Activated T-cell treated with anti-CD3 and anti-CD28 coated beads, Interleukin-2, amount 50 U/mL, for 72 hours (primary cell): ENCODE measurements at places on chromosomes 2 and 18. TPM values are rescaled to one million over a fixed set of nuclear protein-coding genes. Genes with fewer than 3 reads are reported as not detected.

OTX1 gene
- not detected for total RNA-seq

CSRNP3 gene
- total RNA-seq: not detected

CRYGC gene
- not detected for total RNA-seq

ABCG8 gene
- not detected for total RNA-seq

SPRED2 gene
- total RNA-seq: 4.3 TPM

DNA sequence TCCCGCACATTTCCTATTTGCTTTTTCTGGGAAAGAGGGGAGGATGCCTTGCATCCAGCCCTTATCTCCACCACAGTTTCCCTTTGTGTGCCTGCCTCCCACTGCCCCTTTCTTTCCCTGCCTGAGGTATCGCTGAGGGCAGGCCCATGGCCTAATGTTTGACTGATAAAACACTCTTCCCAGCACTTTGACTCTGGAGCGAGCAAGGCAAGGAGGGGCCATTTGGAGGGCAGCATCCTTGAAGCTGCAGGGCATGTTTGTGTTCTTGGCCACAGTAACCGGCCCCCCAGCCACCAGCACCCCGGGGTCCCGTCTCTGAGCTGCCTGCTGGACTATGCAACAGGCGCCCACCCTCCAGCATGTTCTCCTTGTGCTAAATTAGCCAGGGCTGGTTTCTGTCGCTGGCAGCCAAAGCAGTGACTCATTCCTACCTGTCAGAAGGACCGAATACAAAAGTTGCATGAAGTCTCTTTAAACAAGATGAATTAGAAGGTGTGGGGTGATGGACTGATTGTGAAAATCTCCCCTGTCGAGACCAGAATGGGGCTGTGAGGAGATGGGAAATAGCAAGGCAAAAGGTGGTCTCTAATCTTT is 50.7 kb downstream of the BCL2L11 start:
- DNase-seq: no peak

DNA sequence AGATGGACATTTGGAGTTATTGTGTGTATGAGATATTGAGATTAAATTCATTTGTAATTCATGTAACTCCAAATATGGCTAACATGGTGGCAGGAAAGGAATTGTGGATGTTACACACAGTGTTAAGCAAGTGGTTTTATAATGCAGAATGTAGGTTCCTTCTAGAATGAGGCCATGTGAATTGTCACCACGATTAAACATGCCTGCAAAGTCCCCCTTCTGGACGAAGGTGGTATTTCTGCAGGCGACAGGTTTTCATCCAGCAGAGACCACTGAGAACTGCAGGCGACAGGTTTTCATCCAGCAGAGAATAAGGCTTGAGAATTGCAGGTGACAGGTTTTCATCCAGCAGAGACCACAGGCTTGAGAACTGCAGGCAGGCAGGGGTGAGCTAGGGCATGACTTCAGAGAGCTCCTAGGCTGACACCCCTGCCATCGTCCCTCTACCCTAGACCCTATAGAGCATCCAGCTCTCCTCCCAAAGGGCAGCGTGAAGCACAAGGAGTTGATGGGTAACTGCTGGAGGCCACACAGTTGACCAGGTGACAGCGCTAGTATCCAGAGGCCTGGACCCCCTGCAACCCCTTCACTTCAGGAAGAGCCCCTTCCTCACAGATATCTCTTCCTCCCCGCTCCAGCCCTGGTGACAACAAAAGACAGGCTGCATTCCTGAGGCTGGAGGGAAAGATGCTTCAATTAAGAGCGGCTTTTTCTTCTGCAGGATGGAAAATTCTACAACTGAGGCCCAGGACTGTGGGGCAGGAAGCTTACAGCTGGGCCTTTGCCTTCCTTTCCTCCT is 175.8 kb downstream of the LOXHD1 start:
- DNase-seq: peak; percentile 46

GRCh38 chr2:173550143-173550542 is 195.5 kb downstream of the CDCA7 start:
- no peak for DNase-seq

- DNase-seq: no peak
Measured at GRCh38 chr2:157305723-157306110, 19.9 kb downstream of the ERMN start.

DNA sequence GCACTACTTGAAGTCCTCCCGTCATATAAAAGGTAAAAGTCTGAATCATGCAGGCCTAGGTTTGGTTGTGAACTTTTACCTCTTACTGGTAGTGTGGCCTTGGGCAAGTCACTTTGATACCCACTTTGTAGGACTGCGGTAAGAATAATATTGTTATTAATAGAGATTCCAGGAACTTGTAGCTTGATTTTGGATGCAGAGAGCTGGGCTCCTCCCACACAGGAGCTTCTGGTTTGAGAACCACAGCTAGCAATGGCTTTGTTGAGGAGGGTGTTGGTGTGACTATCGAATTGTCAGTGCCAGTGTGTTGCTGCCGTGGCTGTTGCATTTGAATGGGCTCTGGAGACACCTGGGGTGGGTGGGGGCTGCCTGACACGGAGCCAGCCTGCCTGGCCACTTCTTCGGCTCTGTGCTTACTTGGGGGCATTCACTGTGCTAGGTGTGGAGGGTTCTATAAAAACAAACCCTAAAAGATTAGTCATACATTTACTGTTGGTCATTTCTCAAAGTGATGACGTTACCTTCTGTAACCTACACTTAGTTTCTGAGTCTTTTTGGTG is 38.5 kb downstream of the ASAP2 start:
- no peak for DNase-seq

GRCh38 chr2:13201924-13202323 is 485.2 kb downstream of the TRIB2 start:
- DNase-seq: no peak

DNA sequence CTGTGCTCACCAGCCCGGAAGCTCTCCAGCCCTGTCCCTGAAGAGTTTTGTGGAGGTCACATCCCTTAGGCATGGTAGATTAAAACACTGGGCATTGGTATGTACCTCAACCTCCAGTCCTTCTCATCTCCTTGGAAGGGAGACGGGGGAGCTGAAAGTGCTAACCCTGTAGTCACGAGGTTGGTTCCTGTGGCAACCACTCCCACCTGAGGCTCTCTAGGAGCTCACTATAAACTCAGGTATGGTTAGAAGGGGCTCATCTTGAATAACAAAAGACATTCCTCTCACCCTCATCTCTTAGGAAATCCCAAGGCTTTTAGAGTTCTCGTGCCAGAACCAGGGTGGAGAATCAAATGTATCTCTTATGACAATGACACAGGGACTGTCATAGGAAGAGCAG is 43.0 kb upstream of the MGAT4A start:
- DNase-seq: no peak

DNA sequence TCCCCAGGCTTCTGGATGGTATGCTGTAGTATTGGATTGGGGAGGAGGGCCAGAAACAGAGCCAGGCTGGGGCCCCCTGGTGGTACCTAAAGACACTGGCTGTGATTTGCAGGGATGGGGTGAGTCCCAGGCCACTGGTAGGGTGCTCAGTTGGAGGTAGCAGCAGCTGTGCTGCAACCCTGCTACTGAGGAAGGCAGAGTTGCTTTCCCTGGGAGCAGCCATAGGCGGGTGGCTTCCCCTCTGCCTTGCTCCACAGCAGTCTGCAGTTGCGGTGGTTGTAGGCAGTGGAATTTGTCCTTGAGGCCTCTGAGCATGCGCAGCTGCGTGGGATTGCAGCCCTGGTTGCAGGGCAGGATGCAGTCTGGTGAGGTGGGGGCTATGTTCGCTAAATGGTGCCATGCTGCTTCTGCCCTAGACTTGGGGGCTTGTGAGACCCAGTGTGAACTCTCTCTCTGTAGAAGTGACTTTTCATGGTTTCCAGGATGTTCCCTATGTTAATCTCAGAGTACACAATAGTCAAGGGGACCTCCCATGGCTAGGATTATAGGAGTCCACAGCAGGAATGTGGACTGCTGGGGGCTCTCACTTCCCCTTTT is 443.5 kb downstream of the XIRP2 start:
- DNase-seq: no peak

- DNase-seq: no peak
Measured at GRCh38 chr2:10922307-10923007, 10.7 kb downstream of the KCNF1 start.

DNA sequence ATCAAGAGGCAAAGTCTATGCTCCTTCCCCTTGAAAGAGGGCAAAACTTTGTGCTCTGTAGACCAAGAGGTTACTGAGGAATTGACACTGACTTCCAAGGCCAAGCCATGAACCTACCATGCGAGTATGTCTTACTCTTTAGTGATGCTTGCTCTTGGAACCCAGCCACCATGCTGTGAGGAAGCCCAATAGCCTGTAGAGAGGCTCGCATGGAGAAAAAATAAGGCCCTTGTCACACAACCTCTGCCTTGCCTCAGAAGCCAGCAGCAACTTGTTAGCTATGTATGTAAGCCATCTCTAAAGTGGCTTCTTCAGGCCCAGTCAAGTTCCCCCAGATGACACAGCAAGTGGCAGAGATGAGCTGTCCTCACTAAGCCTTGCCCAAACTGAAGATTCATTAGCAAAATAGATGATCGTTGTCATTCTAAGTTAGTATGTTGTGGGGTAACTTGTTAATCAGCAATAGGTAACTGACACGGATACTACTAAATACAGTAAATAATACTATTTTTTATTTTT is 66.1 kb upstream of the RGPD5 start:
- no peak for DNase-seq

- no peak for DNase-seq
Measured at GRCh38 chr2:237027712-237028029, 58.0 kb upstream of the COPS8 start.

DNA sequence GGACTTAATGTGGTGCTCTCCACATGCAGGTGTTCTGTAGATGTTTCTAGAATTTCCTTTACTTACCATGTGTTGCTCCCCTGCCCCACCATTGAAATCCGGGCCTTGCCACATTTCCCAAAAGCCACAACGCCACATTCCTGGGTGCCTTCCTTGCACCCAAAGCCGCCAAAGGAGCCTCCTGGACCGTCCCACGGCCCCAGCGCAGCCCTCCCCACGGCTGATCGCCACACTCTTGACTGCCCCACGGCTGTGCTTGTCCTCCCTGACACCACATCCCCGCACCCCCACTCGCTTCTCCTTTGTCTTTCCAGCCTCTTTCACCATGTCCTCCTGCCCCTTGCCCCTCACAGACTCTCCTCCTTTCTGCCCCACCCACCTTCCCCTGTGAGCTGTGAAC is 40.2 kb upstream of the CHMP1B start:
- DNase-seq: no peak

GRCh38 chr2:57696016-57696415 is 350.6 kb upstream of the VRK2 start:
- DNase-seq: no peak
